Lung microvascular endothelial cell (primary cell): ENCODE measurements at places on chromosomes 1 and 21. TPM values are rescaled to one million over a fixed set of nuclear protein-coding genes. Genes with fewer than 3 reads are reported as not detected.

Gene HSD3B2
- total RNA-seq: not detected in 2 replicates

Gene DMRTA2
- not detected in 2 replicates for total RNA-seq

Gene MRPL24
- 40.3 TPM in 2 replicates for total RNA-seq

Gene NECTIN4
- 0.44 TPM in 1 of 2 replicates, not detected in the other for total RNA-seq

Gene PRELP
- total RNA-seq: not detected in 2 replicates

Gene BNIPL
- total RNA-seq: under 0.01 and 0.20 TPM in 2 replicates

DNA sequence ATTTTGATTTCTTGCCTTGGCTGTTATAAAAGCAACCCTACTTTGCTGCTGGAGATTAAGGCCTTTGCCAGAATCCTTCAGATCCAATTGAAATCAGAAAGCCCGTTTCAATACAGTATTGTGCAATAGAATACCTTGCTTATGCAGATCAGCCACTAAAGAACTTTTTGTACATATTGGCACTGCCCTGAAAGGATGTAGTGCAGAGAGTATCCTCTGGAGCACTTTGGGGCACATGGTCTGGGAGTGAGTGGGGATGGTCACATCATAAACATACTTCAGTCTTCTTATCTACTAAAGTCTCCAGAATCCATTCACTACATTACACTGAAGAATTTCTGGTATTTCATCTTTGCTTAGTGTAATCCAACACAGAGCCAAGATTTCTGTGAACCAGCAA lies 189.0 kb downstream of the CENPF start:
- DNase-seq: no peak

GRCh38 chr1:37477946-37478345 lies 3.6 kb downstream of the ZC3H12A start:
- no peak for DNase-seq

DNA sequence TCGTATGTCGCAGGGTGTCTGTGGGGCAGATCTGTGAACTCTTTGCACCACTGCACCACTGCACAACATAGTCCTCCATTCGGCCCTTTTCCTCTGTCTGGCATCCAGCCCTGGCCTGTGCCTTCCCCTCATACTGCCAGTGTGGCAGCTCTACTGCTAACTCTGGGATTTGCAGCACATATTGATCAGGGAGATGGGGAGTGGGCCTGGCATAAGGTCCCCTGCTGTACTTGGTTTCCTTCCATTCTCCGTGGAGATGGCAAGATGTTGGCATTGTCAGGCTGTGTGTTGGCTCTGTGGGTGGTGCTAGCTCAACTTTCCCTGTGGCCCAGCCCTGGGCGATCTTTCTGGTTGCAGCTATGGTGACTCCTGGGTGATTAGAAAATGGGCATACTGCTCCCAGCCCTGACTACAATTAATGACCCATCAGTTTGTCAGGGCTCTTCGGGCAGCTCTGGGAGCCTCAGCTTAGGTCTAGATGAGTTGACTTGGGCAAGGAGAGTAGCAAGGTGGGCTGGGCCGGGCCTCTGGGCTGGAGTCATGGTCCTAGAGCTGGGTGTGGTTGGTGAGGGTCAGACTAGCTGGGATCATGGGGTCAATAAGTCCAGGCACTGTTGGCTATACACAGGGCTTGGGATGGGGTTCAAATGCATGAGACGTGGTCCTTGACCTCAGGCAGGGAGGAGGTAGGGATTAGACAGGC lies 11.4 kb downstream of the PTPRU start:
- DNase-seq: no peak

DNA sequence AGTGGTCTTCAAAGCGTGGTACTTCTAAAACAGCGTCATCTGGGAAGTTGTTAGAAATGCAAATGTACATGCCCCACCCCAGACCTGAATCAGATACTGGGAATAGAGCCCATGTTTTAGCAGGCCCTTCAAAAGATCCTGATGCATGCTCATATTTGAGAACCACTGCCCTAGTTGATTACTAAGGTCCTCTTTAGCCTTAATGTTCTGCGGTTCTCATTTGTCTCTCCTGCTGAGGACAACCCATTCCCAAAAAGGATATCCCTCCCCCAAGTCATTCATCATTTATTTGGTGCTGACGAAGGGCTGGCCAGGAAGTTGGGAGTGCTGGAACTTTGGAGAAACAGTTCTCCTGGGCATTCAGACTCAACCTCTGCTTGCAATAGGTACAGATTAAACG lies 92.4 kb upstream of the RALGPS2 start:
- no peak for DNase-seq

DNA sequence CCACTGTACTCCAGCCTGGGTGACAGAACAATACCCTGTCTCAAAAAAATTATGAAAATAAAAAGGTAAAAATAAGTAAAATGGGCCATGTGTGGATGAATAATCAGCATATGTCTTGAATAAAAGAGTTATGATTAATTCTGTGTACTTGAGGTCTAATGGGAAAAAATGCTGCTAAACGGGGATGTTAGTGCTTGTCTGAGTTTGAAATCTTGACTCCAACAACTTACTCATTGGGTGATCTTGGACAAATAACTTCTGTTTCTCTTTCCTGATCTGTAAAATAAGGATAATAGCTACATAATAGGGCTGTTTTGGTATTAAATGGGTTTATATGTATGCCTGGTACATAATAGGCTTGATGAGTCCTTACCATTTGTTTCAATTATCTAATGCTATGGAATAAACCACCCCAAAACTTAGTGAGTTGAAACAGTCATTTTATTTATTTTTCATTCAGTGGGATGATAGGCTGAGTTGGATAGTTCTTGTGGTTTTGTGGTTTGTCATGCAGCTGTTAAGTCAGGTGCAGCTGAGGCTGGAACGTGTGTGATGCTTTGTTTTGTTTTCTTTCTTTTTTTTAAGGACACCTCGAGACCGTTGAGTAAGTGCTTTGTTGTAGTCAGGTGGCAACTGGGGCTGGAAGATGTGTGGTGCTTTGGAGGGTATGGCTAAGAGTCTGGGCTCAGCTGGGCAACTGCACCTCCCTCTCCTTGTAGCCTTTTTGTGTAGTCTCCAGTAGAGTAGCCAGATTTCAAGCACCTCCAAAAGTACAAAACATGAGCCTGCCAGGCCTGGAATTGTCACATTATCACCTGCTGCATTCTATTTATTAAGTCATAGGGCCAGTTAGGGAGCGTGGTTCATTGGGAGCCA lies 4.9 kb downstream of the MDM4 start:
- DNase-seq: peak; percentile 69

DNA sequence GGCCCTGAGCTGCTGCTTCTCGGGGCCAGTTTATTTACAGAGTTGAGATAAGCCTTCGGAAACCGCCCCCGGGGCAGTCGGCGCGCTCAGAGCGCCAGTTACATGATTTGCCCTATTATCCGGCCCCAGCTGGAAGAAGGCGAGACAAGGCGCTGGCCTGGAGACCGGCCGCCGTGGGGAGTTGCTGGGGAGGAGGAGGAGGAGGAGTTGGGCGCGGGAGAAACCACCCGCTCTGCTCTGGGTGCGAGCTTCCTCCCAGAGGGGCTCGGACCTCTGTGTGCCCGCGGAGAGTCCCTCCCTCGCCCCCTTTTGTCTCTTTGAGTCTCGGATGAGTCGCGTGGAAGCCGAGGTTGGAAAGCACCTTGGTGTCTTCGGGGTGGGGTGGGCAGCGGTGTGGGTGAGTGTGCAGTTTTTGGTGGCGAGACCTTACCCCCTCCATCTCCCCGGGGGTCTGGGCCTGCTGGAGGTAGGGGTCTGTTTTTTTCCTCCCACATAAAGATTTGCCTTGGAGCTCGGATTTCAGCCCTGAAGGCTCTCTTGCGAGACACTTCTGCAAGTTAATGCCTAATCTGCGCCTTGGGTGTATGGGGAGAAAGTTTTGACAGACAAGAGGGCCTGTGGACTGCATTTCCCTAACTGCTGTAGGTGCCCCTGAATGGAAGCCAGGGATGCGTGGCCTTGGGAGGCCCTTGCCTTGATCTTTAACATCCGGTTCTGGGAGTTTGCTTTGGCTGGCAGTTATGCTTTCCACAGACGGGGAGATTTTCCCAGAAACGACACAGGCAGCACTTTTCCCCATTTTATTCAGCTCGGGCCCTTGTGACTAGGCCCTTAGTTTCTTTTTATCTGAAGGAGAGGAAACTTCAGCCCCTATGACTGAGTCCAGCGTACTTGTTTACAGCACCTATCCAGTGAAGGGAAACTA lies 80.0 kb downstream of the NDUFS5 start:
- peak; percentile 50 for DNase-seq

DNA sequence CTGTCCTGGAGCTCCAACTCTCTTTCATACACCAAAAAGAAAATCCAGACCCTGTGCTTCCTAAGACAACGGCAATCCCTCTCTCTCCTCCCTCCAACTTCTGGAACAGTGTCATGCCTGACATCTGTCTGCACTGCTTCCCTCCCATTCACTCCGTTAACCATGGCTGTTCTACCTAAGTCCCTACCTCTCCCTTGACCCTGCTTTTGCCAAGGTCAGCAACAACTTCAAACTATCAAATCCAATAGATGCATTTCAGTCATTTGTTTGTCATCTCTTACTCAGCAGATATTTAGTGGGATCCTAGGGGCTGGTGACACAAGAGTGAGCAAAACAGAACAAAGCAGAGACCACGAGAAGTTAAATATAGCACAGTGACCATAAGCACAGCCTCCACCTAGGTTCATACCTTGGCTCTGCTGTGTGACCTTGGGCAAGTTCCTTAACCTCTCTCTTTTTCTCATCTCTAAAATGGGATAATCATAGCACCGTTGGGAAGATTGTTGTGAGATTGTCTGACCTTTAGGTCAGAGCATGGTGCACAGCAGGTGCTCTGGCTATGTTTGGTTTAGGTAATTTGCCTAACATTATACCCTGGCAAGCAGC lies 88.9 kb downstream of the TMEM53 start:
- no peak for DNase-seq
